Fibroblast of skin of left quadriceps (primary cell): ENCODE measurements at places on chromosomes 5 and 9.

DNA sequence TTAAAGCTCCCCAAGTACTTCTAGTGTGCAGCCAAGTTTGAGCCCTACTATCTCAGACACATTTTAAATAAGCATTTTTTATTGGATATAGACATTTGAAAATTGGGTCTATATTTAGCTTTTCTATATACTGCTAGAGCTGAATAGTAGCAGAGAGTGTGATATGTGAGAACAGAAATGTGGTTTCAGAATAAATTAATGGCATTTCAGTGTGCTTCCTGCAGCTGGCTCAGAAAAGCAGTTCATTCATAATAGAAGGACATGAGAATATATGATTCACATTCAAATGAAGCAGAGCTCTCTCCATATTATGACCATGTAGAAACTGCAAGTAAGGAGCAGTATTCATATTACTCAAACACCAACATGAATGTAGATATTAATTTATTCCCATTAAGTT is 464.0 kb downstream of the PTPRD start:
- DNase-seq, result no peak

DNA sequence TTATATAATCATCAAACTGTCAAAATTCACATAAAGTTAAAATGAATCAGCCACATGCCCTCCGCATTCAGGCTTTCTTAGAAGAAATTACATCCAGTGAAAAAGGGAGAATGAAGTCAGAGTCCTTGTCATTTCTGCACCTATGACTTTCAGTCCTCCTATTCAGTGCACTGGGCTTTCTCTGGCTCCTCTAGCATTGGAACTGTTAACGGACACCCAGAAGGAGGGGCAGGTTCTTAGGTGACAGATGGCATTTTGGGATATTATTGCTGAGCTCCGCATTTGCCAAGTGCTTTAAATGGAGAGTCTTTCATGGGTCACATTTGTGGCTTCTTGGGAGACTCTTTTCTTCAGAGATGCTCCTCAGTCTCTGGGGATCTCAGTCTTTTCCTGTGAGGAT is 40.0 kb downstream of the ADAMTS19 start:
- no peak for DNase-seq

DNA sequence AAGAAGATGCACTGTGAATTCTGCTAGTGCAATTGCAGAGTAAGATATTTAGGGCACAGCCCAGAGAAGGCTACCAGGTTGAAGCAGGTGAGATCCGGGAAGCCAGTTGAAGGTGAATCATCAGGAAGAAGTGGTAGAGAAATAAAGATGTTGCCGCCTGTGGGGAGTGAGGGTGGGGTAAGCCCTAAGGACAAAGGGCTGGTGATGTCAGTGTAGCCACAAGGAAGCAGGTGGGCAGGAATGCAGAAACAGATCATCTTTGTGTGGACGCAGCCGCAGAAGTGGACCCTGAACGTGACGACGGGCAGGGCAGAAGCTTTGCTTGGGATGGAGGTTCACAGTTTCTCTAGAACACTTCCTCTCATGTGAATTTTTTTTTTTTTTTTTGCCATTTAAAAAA is 164.2 kb downstream of the ACTL7B start:
- no peak for DNase-seq

GRCh38 chr5:132301344-132302271 is 7.4 kb downstream of the SLC22A4 start:
- no peak for DNase-seq

GRCh38 chr9:16771356-16771755 is 99.1 kb downstream of the BNC2 start:
- no peak for DNase-seq

DNA sequence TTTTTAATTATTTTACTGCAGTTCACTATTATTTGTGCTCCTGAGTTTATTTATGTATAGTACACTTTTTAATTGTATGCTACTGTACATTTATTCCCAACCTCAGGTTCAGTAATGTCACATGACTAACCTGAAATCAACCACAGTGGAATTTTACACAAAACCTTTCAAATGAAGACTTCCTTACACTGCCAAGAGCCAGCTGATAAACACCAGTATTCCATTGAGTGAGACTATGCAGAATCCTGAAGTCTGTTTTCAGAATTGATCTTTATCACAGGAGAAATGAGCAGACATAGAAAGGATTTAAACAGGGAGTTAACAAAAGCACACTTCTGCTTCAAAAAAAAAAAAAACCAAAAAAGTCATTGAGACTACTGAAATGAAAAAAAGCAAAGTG is 219.5 kb downstream of the PRR16 start:
- DNase-seq, result no peak

GRCh38 chr5:112697322-112697721 is 40.4 kb upstream of the APC start:
- no peak for DNase-seq

DNA sequence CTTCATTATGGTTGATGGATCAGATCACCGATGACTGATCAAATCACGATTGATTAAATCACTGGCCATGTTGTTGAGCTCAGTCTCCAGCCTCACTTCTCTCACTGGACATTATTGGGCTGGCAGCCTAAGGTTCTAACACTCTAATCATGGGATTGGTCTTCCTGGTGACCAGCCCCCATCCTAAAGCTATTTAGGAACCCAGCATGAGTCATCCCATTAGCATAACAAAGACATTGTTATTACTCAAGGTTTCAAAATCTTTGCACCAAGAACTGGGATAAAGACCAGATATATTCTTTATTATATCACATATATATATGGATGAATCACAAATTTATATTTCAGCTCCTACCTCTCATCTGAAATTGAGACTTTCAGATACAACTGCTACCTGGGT is 272.1 kb upstream of the IL12B start:
- DNase-seq, result no peak

DNA sequence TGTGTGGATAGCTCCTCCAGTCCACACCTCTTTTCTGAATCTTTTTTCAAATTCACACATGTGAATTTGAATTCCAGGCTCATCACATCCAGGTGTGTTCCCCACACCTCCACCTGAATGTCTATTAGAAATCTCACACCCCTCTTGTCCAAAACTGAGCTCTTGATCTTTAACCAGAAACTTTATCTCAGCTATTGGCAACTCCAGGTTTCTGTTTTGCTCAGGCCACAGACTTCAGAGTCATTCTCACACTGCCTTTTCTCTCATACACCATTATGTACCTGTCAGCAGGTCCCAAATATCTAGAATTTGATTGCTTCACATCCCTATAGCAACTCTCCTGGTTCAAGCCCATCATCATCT is 11.6 kb downstream of the NIPSNAP3B start:
- no peak for DNase-seq

GRCh38 chr9:130239741-130240241 is 25.8 kb upstream of the HMCN2 start:
- DNase-seq, result no peak
